Cerebellar nuclear complex (tissue), 1 donor: ENCODE measurements at places on chromosomes 13 and 19.

- no peak for DNase-seq
Observed at GRCh38 chr19:6070720-6071485, 39.4 kb downstream of the RFX2 start.

- no peak for DNase-seq
Observed at GRCh38 chr13:43444081-43444480, 342.7 kb downstream of the ENOX1 start.

- DNase-seq = no peak
Observed at GRCh38 chr13:113825841-113826240, 38.0 kb downstream of the GAS6 start.

DNA sequence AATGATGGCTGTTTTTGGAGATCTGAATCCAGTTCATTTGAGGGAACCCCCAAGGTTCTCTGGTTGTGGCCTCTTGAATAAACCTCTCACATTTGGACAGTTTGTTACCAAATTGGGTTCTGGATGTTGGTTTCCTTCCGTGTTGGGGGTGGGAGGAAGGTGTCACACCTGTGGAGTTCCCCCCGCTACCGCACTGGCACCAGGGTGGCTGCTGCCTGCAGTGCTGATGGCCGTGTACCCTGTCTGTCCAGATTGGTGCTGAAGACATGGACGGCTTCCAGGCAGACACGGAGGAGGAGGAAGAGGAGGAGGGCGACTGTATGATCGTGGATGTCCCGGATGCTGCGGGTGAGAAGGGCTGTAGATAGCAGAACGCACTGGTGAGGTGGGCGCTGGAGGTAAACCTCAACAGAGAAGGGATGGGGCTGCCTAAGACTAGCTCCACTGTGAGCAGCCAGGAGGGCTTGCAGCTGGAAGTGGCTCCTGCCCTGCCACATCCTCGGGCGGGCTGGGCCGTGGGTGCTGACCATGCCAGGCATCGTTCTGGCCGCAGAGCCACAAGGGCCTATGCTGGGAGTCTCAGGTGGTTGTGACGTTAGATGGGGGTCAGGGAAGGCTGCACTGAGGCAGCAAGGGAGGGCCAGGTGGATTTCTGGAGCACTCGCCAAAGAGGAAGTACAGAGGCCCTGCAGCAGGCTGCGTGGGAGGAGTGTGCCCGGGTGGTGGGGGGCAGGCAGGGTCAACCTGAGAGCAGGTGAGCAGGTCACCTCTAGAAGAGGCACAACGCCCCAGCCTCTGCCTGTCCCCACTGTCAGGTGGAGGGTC is 15.4 kb downstream of the UBXN6 start:
- DNase-seq = no peak

- no peak for DNase-seq
Observed at GRCh38 chr19:12924621-12925310, 5.7 kb upstream of the SYCE2 start.

- no peak for DNase-seq
Observed at GRCh38 chr19:55902080-55902751, 29.9 kb downstream of the NLRP13 start.

GRCh38 chr13:83825676-83826075 is 56.6 kb downstream of the SLITRK1 start:
- no peak for DNase-seq

GRCh38 chr13:114032126-114032799 is 58.4 kb upstream of the C13orf46 start:
- DNase-seq = no peak

DNA sequence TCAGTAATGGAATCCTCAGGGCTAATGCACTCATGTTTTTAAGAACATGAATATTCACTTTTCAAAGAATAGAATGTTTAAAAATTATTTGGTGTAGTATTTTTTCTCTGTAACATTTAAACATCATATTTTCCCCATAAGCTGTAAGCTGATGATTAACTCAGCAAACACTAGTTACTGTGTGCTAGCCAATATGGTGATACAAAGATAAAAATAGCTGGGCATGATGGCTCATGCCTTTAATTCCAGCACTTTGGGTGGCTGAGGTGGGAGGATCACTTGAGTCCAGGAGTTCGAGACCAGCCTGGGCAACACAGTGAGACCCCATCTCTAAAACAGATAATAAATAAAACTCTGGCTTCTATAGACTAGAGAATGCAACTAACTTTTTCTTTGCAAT is 13.2 kb downstream of the RNF17 start:
- no peak for DNase-seq

GRCh38 chr13:86563308-86563707 is 764.1 kb upstream of the SLITRK6 start:
- no peak for DNase-seq

GRCh38 chr19:30590596-30591229 is 218.5 kb downstream of the ZNF536 start:
- no peak for DNase-seq

GRCh38 chr13:113538689-113539058 is 45.9 kb upstream of the TFDP1 start:
- DNase-seq = no peak

DNA sequence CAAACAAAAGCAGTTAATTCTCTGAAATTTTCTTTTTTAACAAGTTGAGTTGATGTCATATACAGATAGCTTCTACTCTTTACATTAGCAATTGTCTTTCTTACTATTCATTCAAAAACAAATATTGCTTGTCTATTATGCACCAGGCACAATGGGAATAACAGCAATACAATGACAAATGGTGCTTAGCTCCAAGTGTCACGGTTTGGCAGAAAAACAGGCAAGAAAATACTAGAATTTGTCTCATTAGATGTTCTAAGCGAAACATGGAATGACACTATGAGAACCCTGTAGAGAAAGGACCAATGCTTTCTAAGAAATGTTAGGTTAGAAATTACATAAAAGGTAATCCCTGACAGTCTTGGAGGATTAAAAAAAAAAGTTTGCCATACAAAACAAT is 187.6 kb downstream of the PCDH9 start:
- DNase-seq = no peak

DNA sequence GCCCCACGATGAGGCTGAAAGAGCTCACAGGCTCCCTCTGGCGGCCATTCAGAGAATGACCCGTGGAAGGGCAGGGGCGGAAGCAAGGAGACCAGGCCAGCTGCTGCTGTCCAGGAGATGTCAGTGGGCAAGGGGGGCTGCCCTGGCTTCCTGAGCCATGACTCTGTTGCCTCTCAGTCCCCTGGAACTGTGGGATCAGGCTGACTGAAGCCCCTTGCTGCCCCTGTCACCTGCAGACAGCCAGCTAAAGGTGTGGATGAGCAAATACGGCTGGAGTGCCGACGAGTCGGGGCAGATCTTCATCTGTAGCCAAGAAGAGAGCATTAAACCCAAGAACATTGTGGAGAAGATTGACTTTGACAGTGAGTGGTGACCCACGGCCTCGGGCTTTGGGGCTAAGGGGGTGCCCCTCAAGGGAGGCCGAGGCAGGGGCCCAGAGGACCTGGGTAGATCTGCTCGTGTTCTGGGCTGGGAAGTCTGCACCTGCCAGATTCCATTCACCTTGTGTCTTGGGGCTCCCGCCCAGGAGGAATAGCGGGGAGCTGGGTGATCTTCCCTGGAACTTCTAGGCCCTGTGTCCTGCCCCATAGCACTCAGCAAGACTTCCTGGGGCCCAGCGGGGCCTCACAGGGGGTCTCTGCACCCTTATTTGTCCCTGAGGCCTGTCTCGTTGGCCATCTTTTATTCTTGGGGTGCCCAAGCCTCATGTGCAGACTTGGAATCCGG is 12.5 kb upstream of the ACTN4 start:
- DNase-seq = no peak

DNA sequence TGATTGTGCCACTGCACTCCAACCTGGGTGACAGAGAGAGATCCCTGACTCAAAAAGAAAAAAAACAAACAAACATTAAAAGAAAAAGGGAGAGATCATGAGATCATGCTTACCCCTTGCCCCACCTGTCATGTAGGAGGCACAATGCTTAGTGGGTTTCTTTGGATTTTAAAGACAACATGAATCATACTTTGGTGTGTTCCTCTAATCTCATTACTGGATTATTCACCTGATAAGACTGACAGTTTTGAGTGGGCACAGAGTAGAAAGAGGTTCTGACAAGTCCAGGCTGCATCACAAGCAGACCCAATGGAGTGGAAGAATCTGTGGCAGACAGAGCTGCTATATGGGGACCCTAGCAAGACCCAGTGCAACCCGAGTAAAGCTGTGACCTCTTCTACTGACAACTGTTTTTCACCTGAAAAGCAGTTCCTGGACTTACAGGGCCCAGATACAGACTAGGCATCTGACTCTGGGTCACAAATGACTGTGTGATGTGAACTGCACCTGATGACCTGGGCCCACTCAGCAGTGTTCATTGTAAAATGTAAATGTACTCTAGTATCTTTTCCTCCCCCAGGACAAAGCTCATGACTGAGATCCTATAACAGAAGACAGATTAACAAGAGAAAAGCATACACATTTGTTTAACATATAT is 28.9 kb upstream of the USP12 start:
- DNase-seq = no peak

DNA sequence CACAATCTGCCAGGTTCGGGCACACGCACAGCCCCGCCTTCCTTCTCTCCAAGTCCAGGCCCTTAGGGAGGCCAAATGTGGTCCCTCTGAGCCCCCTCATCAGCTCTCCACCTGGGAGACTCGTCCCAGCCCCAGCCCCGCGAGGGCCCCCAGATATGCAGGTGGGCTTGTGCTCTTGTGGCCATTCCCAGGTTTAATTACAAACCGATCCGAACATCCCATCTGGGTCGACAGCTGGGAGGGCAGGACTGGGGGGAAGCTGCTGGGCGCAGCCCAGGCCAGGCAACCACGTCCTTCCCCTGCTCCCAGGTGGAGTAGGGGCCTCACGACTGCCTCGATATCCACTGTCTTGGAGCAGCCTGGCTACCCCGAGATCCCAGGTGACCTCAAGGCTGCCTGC is 7.5 kb upstream of the C2CD4C start:
- no peak for DNase-seq
